IMR-90 (cell line): ENCODE measurements at places on chromosomes 6 and 20. TPM values are rescaled to one million over a fixed set of nuclear protein-coding genes. Genes with fewer than 3 reads are reported as not detected.
A peak's percentile ranks its signal among the peaks of the same experiment; 100 is the strongest.

MCCD1 gene
- polyA plus RNA-seq = not detected in 2 replicates

PRL gene
- not detected in 2 replicates for polyA plus RNA-seq

C2 gene
- polyA plus RNA-seq = 0.19 and 0.26 TPM in 2 replicates

DNA sequence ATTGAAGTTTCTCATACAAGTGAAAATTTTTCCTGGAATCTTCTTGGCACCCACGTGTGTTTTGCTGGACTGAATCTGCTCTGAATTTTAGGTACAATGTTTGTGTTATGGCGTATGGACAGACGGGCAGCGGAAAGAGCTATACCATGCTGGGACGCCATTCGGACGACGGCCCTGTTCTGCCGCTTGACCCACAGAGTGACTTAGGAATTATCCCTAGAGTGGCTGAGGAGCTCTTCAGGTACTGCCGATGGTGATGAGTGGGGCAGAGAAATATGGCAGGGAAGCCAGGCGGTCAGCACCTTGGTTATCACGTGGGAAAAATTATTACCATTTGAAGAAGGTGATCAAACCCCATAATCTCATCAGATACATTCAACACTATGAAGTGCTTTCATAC, 36.3 kb downstream of the KIF25 start:
- DNase-seq = no peak

DNA sequence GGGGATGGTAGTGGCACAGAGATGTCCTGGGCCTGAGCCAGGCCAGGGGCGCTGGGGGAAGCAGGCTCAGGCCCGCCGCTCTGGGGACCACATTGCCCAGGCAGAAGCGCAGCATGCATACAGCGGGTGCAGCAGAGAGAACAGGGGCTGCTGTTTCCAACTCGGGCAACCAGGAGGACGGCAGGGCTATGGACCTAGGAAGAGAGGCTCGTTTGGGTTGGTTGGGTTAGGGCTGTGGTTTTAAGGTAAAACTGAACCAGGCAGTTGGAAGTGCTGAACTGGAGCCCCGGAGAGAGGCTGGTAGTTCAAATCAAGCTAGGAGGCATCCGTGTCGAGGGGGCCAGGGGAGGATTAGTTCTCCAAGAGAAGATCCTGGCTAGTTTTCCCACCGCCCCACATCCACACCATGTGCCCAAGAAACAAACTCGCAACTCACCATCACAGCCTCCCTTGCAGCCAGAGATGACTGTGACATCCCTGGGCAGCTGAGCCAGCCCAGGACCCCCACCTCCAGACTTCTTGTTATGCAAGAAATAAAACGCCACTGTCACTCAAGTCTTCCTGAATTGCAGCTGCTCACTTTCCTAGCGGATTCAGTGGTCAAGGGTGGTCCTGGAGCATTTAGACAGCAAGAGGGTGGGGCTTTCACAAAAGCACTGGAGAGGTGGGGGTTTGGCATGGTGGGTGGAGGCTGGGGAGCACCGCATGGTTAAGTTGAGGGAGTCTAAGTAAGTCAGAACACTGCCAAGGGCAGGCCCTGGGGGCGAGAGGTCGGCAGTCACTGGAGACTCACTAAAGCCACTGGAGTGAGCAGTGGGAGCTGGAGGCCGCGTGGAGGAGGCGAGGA, 161.2 kb downstream of the GRM4 start:
- no peak for DNase-seq

GRCh38 chr20:59152559-59153354, 10.9 kb upstream of the ZNF831 start:
- no peak for DNase-seq

GRCh38 chr20:35329435-35330139, 37.4 kb upstream of the FAM83C start:
- peak; percentile 28 for DNase-seq

GRCh38 chr6:80547827-80548226, 441.4 kb downstream of the BCKDHB start:
- DNase-seq = peak; percentile 94

- DNase-seq = no peak
These were observed 484.7 kb downstream of the TFAP2B start for GRCh38 chr6:51303338-51303737.

GRCh38 chr6:133683606-133684005, 205.3 kb upstream of the TCF21 start:
- no peak for DNase-seq
